NCI-H524 (cell line): ENCODE measurements at places on chromosomes 7 and 10.

DNA sequence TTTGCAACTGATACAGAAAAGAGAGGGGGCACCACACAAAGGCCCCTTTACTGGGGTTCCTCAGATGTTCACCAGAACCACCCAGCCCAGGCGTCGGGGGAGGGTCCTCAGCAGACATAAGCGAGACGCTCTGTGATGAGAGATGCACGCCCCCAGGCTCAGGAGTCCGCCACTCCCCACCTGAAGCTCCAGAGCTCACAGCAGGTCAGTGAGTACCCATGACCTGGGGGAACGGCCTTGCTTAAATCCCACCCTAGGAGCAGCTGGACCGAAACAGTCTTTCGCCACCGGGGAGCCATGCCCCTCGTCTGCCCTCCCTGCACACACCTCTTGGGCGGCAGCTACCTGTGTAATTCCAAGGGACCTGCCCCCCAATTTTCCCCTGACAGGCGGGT lies 2.8 kb downstream of the CRYGN start:
- DNase-seq, result no peak

DNA sequence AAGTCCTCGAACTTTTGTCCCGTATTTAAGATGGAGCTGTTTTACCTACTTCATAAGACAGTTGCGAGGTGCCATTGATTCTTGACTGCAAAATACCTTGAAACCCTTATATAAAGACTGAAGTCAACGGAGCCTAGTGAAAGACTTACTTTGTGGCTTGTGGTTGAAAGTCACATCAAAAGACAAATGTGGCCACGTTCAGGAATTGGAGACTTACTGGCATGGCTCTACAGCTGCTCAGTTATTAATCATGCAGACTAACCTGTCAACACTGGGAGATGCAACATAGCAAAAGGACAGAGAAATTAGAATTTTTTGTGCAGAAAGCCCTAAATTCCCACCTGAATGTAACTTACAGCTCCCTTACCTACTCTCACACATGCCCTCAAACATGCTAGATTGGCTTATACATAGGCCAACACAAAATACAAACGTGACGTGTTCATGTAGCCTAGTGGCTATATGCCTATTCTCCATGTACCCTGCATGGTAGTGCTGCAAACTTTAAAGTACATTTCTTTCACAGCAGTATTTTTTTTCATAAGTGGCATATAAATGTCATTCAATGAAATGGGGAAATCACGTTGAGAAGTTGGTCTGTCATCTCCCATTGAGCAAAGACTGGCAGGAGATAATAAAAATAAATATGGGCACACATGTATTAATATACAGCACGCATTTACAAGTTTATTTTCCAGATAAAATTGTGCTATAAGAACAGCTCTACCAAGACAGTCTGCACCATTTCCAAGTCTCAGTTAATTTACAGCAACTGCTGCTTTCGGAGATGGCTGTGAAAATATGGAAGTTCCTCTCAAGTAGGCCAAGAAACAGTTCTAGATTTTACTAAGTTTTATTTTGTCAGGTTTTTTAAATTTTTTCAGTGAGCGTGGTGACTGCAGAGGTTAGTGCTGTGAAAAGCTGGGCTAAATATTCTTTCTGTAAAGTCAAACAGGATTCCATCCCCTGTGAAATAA lies 170.4 kb upstream of the C7orf33 start:
- DNase-seq, result no peak

DNA sequence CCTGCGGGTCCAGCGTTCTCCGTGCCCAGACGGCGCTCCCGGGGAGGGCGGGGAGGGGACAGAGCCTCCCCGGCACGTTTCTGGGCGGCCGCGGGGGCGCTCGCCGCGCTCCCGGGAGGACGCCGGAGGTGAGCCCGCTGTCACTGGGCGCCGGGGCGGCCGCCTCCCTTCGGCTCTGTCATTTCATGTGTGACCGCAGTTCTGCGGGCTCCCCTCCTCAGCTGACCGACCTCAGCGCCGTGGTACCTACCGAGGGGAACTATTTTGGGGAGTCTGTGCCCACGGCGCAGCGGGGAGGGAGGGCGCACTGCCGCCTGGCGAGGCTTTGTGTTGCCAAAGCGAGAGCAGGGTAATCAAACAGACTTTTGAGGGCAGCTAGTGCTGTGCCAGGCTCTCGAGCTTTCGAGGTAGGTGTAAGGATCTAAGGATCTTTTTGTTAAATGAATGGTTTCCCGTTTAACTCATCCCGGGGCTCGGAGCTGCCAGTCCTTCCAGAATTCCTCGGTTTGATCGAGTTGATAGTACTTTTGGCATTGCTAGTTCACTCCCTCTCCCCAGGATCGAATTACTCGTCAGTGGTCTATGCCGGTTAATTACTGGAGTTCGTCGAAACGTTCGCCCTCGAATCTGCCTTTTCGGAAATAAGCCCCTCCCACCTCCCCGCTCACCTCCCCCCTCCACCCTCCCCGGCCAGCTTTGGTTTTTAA lies 1.9 kb downstream of the ARID5B start:
- no peak for DNase-seq

- no peak for DNase-seq
Observed at GRCh38 chr10:21134645-21135022, 237.5 kb upstream of the NEBL start.

DNA sequence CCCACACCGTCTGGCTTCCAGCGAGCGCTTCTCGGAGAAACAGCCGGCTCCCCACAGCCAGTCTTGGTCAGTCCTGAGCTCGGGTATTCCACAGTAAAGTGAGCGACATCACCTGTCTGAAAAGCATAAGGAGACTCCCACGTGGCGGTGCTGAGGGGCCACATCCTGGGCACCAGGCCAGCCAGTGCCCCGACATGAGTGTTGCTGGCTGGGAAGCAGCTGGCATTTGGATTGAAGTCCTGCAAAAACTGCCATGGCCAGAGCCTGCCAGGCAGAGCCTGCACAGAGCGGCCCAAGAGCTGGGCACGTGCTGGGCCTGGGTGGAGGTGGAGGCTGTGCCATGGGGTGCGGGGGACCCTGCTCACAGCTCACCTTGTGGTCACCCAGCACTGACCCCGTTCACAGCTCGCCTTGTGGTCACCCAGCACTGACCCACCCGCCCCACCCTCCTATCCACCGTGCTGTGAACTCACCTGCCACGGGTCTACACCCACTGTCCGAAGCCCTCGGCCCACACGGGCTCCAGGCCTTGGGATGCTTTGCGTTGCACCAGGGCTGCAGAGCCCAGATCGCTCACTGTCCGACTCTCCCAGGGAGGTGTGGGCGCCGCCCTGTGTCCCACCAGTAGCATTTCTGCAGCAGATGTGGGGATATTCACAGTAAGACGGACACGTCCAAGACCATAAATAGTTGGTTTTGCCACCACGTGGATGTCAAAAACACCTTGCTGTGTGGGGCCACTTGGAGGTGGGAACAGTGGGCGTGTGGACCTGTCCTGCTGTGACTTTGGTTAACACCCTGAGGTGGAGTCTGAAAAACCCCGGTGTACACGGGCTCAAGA lies 48.8 kb downstream of the PITRM1 start:
- peak; percentile 22 for DNase-seq

DNA sequence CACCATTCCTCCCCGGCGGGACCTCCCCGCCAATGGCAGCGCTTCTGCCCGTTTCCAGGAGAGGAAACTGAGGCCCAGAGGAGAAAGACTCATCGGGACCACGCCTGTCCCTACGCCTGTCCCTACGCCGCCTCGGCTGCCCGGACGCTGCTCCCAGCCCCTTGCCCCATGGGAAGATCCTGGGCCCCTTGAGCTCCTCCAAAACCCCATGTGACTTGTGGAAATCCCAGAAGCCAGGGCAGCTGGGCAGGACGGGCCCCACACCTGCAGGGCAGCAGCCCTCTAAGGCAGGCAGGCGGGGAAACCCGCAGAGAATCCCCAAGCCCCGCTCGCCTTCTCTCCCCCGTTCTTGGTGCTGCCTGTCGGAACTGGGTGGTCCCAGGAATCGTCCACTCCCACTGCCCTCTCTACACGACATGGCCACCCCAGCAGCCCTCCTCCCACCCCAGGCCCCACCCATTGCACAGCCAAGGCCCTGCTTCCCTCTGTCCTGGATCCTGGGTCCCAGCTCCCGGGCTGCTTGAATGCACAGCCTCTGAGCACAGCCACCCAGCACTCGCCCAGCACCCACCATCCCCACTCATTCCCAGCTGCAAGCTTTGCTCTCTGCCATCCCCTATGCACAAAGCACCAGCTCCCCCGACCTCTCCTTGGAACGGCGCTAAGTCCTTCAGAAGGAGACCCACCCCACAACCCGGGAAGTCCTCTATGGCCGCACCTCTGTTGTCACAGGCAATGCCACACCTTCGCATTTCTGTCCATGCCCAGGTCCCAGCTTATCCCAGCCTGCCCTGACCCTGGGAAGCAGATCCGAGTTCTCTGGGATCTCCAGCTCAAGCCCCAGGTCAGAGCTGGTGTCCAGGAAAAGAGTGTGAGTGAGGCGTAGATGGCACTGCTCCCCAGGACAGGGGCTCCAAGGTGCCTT lies 50.6 kb downstream of the SLC29A4 start:
- DNase-seq, result no peak

DNA sequence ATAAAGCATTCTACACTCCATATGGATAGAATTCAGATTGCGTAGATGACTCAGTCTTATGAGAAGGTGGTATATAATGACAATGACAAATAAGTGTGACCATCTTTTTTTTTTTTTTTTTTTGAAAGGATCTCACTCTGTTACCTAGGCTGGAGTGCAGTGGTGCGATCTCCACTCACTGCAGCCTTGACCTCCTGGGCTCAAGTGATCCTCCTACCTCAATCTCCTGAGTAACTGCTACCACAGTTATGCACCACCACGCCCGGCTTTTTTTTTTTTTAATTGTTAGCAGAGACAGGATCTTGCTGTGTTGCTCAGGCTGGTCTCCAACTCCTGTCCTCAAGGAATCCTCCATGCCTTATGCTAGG lies 43.2 kb upstream of the NRP1 start:
- no peak for DNase-seq

DNA sequence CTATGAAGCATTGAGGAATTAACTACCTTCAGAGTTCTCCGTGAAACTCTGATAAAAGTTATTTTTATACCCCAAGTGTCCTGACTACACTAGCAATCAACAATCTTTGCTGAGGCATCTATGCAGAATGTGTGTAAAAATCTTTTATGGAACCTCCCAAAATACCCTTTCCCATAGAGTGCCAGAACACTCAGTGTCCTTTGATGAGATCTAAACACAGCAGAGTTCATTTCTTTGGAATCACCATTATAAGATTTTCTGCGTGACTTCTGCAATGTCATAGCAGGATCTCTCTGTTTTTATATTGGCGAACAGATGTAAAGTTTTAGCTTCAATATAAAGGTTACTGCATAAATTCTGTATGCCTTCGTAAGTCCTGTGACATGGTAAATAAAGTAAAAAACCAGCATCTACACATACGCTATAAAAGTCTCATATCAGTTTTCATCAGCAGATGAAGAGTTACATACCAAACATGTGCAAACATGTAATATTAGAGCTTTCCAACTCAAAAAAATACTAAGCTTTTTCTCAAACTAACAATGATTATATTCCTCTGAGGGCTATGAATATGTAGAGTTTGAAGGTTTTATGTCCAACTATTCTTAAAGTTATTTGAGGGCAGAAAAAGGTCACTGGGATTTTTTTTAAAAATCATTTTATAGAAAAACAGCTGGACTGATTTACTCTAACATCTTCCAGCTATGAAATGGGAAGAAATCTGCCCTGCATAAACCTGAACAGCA lies 67.2 kb downstream of the SKIDA1 start:
- no peak for DNase-seq

- no peak for DNase-seq
Observed at GRCh38 chr7:108076156-108076555, 54.0 kb downstream of the LAMB4 start.

- no peak for DNase-seq
Observed at GRCh38 chr7:149776289-149776688, 2.9 kb upstream of the ZNF467 start.

DNA sequence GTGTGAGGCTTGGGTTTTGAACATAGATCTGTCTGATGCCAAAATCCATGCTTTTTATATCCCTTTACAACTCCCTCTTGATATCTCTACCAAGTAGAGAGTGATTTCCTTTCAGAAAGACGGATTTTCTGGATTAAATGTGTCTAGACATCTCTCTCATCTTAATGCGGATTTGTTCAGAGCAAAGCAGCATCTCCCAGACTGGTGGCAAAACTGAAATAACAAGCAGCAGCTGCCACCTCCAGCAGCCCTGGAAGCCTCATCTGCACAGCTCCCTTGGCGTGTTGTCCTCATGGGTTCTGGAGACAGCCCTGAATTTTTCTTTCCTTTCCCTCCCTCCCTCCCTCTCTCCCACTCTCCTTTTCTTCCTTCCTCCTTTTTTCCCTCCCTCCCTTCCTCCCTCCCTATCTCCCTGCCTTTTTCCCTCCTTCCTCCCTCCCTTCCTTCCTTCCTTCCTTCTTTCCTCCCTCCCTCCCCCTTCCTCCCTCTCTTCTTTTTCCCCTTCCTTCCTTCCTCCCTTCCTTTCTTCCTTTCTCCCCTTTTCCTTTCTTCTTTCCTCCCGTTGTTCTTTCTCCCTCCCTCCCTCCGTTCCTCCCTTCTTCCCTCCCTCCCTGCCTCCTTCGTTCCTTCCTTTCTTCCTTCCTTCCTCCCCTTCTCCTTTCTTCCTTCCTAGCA lies 639.9 kb downstream of the TYW1 start:
- no peak for DNase-seq

DNA sequence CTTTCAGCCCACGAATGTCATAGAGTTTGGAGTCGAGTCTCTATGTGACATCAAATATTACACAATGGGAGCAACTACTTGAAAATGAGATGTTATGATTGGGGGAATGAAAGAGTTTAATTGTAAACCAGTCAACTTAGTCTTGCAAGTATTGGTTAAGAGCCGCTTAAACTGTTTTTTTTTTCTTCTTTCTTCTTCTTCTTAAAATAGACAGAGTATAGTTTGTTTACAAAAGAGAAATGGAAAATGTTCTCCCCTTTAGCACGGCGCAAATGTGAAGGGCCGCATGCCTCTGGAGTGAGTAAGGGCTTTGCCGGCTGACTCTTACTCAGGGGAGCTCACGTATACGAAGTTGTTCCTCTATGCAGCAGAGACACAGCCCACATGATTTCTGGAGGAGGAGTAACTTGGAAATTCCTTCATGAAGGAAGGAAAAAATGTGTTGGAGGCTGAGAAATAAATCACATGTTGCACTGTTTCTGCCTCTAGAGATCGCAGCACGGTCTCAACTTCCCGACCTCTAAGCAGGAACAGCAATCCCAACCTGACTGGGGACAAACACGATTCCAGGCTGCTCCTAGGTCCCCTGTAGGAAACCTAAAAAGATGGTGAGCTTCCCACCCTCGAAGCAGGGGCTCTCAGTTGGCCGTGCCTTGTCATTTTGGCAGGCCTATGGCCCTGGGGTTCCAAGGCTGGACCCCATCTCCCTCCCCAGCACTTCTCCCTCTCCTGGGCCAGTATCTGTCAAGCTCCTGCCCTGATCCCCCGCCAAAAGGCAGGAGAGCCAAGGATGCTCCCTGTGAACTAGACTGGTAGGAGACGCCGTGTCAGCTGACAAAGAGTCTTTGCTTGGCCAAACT lies 44.8 kb downstream of the MYOF start:
- DNase-seq, result no peak

DNA sequence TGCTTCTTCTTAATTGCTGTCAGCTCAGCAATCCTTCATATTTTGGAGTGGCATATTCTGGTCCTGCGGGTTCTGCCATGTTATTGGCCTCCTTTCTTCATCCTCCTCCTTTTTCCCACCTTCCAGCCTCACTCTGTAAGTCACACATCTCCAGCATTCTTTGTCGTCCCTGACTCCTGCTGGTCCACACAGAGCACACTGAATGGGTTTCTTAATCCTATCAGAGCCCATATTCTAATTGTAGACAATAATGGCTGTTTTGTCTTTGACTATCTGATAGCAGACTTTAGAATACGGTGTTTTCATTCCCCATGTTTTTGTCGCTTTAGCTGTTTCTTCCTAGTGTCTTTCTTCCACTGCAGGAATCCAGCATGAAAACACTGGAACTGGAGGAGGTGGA lies 389.6 kb downstream of the REEP3 start:
- DNase-seq, result no peak
